ENCODE measurements at places on chromosomes 16 and 17. TPM values are rescaled to one million over a fixed set of nuclear protein-coding genes. Genes with fewer than 3 reads are reported as not detected.

DNA sequence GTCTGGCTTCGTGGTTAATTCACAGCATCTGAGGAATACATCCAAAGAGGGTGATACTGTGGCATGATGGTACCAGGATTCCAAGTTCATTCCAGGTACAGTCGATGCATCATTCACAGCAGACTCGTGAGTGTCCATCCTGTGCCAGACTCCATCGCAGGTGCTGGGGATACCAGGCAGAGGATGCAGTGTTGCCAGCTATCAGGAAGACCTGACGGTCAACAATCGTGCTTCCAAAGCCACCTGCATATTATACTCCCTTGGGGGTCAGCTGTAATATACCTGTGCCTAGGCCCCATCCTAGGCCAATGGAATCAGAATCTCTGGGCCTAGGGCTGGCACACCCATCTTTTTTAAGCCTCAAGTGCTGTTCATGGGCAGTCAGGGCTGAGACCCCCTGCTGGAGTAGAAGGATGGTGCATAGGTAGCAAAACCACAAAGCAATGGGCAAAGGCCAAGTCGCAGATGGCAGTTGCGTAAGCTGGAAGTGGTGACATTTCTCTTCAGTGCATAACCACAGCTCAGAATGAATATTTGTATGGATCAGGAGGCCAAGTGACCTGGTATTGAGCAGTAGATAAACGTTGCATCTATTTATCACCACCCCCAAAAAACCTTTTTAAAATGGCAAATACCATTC lies 42.9 kb upstream of the C16orf78 start:
- DNase-seq = no peak

DNA sequence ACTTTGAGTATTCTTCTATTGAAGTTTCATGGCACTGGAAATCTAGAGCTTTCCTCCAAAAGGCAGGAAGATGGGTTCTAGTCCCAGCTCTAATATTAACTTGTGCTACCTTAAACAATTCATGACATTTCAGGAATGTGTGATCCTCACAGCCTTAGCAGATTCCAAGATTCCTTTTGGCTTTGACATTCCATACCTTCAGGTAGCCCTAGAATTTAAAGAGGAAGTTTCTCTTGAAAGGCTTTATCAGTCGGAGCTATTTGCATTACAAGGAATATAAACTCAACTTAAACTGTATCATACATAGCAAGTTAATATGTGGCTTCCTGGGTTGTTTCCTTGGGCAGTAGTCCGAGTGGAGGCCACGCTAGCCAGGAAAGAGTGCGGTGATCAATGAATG lies 330.0 kb downstream of the SHISA9 start:
- no peak for DNase-seq

DNA sequence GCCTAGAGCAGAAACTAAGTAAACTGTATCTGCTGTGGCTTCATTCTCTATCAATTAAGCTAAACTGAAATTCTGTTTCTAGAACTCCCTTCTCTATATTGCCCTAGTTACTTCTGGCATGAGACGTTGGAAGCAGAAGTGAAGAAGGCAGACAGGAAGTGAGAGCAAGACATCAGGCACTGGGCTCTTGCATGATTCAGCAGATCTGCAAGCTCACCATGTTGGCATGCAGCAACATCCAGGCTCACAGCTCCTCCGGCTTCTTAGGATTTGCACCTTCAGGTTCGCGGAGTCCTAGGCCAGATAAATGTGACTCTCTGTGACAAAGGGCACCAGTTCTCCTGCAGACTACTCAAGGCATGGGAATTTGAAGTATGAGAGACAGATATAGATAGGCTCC lies 148.3 kb downstream of the CDH8 start:
- peak; percentile 43 for DNase-seq

GRCh38 chr16:73846356-73846755 lies 450.3 kb upstream of the PSMD7 start:
- DNase-seq = no peak

DNA sequence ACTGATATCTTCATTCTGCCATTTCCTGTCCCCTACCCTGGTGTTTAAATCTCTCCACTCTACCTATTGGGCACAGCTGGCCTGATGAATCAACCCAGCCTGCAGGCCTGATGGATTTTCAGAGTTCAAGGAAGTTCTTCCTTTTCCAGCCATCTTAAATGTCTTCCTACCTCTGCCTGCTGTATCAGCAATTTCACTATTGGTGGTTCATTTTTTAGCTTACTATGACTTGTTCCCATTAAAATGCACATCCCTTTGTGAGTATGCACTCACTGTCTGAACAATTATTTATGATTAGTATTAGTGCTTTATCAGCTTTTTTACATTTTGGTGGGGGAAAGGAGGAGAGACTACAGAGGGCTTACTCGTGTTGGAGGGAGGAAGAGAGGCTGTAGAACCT lies 48.6 kb upstream of the CRHR1 start:
- peak; percentile 4 for DNase-seq

- no peak for DNase-seq
These were observed 5.7 kb upstream of the SULT1A2 start for GRCh38 chr16:28602529-28602928.

DNA sequence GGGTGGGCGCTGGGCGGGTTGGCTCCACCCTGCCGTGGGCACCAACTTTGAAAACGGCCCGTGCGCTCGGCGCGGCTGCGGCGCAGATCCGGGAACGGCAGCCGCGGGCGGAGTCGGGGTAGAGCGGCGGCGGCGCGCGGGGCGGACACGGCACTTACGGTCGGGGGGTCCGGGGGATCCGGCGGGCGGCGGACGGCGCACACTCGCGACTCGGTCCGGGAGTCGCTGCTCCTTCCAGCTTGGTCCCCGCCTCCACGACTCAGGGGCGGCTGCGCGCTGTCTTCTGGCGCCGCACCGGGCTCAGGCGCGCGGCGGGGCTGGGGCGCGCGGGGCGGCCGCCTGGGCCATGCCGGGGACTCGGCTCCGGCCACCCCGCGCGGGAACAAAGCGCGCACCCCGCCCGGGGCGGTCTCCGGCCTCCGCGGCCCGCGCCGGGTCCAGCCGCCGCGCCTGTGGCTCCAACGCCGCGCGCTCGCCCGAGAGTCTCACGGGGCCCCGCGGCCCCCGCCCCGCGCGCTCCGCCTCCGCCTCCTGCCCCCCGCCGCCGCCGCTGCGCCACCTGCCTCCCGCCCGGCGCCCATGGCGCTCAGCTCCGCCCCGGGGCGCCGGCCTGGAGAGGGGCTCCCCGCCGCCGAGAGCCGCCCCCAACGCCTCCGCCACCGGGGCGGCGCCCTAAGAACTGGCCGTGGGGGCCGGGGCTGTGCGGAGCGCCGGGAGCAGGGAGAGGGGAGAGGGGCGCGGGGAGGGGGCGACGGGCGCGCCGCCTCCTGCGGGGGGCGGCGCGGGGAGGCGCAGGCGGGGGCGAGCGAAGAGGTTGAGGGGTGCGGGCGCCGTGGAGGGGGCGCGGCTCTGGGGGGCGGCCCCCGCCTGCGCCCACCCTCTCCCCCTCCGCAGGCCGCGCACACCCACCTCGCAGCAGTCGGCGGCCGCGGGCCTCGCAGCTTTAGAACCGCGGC lies 35.9 kb downstream of the CBFA2T3 start:
- no peak for DNase-seq

- DNase-seq = no peak
These were observed 12.0 kb downstream of the CBFB start for GRCh38 chr16:67040906-67041305.

DNA sequence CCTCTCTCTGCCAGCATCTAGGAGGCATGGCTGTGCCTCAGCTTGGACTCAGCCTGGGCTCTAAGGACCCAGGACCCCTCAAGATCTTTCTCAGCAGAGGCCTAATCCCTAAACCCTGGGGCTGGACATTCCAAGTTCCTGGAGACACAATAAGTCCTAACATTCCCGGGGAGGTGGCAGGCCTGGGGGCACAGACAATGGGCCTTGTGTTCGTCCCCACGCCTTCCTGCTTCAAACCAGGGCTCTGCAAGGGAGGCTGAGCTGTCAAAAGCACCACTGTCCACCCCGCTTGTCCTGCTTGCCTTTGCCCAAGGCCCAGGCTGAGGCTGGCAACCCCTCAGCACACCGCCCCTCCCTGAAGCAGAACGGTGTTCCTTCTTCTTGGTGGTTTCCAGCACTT lies 13.7 kb downstream of the SDK2 start:
- DNase-seq = no peak

DNA sequence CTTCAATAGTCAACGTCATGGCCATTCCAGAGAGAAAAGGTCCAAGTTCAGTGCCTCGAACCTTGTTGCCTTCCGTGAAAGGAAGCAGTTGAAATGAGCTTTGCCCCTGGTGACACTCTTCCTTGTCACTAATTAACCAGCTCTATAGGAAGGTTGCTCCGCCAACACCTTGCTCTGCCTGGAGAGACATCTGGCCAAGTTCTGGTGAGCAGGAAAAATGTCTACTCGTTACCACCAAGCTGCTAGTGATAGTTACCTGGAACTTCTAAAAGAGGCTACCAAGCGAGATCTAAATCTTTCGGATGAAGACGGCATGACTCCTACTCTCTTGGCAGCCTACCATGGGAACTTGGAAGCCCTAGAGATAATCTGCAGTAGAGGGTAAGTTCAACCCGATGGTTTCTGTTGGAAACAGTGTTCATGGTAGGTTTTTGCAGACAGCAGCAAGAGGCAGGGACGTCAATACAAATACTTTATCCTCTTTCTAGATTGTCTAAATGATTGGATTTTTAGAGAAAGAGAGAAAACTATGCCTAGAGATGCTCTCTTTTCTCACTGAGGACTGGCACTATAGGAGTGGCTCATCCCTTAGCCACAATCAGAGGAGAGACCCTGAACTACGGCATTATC lies at the start of gene ANKS4B:
ANKS4B (plus strand) TSS at position 179 of the 630 bp plus-strand sequence; CDS start at position 218, 39 bp downstream.
- no peak for DNase-seq

GRCh38 chr16:85584267-85584666 lies 28.9 kb upstream of the GSE1 start:
- no peak for DNase-seq

DNA sequence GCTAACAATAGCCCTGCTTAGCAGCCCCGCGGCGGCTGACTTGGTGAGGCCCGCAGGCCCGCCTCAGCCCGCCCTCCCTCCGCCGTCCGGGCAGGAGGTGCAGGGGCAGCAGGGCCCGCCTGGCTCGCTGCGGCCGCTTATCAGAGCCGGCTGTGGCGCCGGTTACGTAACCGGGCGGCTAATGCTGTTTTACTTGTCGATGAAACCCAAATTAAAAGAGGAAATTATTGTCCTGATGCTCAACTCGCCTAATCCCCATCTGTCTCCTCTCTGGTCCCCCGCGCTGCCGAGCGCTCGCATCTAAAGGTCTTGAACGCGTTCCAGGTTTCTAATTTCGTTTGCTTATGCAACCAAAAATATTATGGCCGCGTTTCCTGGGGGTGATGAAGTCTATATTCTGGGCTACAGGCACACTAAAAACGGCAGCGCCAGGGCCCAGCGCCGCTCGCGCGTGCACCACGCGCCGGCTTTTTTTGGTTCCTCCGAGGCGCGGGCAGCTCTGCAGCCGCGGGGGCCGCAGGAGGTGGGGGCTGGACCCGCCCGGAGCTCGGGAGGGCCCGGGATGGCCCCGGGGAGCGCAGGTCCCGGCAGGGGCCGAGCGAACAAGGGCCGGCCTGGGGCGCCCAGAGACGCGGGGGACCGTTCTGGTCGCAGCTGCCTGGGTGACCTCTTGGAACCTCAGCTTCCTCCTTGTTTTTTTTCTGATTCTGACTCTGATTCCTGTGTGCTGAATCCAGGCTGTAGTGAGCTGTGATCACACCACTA lies 65.2 kb upstream of the TOB1 start:
- peak; percentile 63 for DNase-seq

GRCh38 chr16:50889276-50889675 lies 147.4 kb downstream of the CYLD start:
- DNase-seq = no peak

DNA sequence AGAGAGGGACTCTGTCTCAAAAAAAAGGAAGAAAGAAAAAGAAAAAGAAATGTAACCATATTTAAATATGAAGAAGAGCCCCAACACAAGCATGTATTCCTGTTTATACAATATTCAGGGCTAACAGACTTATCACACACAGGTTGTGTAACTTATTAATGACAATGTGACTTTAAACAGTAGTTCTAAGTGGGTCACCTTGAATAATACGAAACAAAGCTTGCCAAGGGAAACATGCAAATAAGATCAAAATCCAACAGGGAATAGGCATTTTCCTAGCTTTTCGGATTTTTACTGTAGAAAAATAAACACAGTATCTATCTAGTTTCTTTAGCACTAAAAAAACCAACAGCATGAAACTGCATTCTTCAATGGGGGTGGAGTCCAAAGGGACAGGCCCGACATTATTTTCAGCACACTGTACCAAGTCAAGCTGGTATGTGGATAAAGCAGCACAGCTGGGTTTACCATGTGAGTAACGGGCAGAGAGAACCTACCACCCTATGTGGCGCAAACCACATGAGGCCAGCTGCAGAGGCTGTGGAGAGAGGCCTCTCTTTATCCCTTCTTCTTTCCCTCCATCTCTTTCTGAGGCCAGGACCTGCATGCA lies 45.3 kb downstream of the TOM1L2 start:
- no peak for DNase-seq

- no peak for DNase-seq
These were observed 10.9 kb downstream of the SMCR8 start for GRCh38 chr17:18326039-18326438.

DNA sequence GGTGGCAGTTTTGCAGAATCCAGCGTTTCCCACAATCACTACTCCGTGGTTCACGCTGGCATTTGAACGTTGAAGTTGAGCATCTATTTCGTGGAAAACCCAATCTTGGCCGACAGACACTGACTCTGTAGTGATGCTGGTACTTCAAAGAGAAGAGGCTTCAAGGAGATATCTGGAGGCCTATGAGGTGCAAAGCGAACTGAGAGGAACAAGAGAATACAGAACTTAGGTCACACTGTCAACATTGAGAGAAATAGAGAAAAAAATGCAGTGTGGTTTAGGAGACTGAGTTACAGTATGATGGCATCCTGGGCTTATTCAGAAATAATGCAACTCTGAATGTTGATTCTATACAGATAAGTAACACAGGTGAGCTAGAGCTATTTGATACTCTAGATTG lies 16.0 kb downstream of the CCL16 start:
- no peak for DNase-seq

DNA sequence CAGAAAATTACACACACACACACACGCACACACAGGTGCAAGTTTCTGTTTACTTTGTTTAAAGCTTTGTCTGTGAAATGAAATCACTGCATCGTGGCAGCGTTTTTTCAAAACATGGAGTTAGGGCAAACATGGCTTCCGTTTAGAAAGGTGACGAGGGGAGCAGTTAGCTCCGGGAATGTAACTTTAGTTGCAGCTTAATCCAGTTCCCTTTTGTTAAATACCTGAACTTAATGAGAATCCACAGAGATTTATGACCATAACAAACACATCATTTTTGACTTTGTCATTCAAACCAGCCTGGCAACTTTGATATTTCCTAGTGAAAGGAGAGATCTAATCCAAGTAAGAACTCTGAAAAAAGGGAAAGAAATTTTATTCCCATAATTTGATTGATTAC lies 12.1 kb downstream of the HS3ST3A1 start:
- DNase-seq = no peak

- peak; percentile 59 for DNase-seq
These were observed 508.0 kb downstream of the WWOX start for GRCh38 chr16:78607465-78607864.

The CD300LB gene
- not detected for total RNA-seq

The SLC2A4 gene
- under 0.01 TPM for total RNA-seq

The GEMIN4 gene
- 8.4 TPM for total RNA-seq

The KIF2B gene
- total RNA-seq = not detected

The CLEC18B gene
- total RNA-seq = 0.79 TPM

The ZG16B gene
- total RNA-seq = 0.90 TPM

The MSLN gene
- 2.6 TPM for total RNA-seq

The COG7 gene
- total RNA-seq = 9.7 TPM

The KCNJ18 gene
- total RNA-seq = not detected

The TMEM100 gene
- total RNA-seq = not detected

The ARL5C gene
- total RNA-seq = not detected

The ITGB4 gene
- 297 TPM for total RNA-seq

The CTRB1 gene
- not detected for total RNA-seq

The VTN gene
- total RNA-seq = under 0.01 TPM
